Vagina (tissue), 2 donors: ENCODE measurements at places on chromosomes 12 and 14.

GRCh38 chr12:96295532-96296160 is 101.5 kb downstream of the ELK3 start:
- no peak for DNase-seq

GRCh38 chr14:101654051-101654450 is 92.8 kb downstream of the DIO3 start:
- no peak for DNase-seq

DNA sequence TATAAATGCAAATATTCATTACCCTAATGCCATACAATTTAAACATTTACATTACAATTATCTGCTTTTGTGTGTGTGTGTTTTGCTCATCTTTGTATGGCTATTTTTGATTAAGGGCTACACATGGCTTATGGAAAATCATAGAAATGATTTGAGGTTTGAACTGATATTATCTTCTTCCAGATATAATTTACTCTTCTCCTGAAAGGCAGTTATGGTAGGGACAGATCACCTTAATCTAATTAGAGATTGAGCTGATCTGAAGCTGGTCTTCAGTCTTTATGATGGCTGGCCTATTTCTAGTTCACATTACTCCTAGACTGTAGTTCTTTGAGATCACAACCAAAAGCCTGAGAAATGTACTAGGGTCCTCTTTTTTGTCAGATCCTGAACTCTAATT is 15.6 kb downstream of the ABHD12B start:
- no peak for DNase-seq

- DNase-seq, result no peak
These were observed 178.8 kb downstream of the SLC38A4 start for GRCh38 chr12:46647034-46647433.

GRCh38 chr14:59829469-59830337 is 40.9 kb downstream of the RTN1 start:
- no peak for DNase-seq

DNA sequence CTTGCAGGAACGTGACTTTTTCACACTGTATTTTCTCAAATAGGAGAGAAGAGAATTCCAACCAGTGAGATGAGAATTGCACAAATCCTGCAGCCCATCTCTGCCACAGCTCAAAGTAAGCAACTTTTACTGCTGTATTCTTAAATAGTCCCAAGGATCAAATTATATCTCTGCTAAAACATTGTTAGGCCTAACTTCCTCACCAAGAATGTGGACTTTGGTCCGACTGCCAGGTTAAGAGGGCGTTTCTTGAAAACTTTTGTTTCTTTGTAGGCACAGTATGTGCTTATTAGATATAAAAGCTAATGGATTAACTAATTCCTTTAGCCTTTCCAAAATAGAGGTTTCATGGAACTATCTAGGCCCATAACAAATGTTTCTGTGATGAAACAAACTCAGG is 61.4 kb upstream of the IFNG-AS1 start:
- no peak for DNase-seq

DNA sequence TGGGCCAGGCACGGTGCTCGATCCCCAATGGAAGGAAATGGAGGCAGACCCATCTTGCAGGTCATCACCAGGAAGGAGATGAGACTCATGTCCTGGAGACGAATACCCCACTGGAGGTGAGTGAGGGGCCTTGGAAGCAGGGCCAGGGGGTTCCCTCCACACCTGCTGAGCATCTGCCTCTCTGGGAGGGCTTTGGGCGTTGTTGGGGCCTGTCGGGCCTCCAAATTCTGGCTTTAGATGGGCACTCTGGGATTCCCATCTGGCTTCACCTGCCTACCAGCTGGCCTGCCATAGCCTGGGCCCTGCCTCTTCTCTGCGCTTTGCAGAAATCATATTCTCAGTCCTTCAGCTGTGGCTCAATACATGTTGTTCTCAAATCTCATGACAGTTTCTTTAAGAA is 13.9 kb downstream of the RTL1 start:
- no peak for DNase-seq

GRCh38 chr12:12047682-12048081 is 23.1 kb upstream of the BCL2L14 start:
- no peak for DNase-seq

- no peak for DNase-seq
These were observed 84.6 kb downstream of the KSR2 start for GRCh38 chr12:117884161-117884560.

GRCh38 chr12:52618866-52619265 is 507 bp upstream of the KRT73 start:
- peak; percentile 65 for DNase-seq

- DNase-seq, result no peak
These were observed 40.5 kb upstream of the KCNA5 start for GRCh38 chr12:5003025-5003666.

- DNase-seq, result no peak
These were observed 275.7 kb upstream of the CRY1 start for GRCh38 chr12:107369006-107369405.

GRCh38 chr14:78834766-78835451 is 664.7 kb downstream of the NRXN3 start:
- DNase-seq, result no peak

DNA sequence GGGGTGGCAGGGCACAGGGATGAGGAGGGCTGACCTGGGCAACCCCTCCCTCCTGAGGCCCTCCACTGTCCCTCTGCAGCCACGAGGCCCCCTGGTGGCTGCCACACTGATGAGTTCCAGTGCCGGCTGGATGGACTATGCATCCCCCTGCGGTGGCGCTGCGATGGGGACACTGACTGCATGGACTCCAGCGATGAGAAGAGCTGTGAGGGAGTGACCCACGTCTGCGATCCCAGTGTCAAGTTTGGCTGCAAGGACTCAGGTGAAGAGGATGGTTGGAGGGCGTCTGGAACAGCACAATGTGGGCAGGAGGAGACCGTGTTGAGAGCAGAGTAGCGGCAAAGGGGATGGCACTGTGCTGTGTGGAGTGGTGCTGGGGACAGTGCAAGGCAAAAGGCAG is 25.7 kb upstream of the LRP1-AS start:
- no peak for DNase-seq

DNA sequence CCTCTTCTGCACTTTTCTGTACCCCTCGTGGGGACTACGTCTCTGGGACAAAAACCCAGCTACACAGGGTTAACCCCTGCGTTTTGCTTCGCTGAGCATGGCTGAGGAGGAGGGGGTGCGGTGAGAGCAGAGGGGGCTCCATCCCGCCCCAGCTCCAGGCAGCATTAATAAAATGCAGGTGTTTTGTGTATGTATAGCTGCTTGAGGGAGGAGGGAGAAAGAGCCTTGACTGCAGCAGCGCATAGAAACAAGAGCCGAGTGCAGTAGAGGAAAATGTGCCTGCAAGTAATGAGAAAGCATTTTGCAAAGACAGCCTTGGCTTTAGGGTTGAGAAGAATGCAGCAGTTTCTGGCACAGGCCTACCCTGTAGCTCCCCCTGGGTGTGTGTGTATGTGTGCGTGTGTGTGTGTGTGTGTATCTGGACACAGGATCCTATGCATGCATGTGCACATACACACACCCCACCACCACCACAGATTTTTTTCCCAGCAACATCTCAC is 103.9 kb downstream of the ZFP36L1 start:
- no peak for DNase-seq

- DNase-seq, result no peak
These were observed 183.1 kb downstream of the KLHL28 start for GRCh38 chr14:44778604-44779003.

DNA sequence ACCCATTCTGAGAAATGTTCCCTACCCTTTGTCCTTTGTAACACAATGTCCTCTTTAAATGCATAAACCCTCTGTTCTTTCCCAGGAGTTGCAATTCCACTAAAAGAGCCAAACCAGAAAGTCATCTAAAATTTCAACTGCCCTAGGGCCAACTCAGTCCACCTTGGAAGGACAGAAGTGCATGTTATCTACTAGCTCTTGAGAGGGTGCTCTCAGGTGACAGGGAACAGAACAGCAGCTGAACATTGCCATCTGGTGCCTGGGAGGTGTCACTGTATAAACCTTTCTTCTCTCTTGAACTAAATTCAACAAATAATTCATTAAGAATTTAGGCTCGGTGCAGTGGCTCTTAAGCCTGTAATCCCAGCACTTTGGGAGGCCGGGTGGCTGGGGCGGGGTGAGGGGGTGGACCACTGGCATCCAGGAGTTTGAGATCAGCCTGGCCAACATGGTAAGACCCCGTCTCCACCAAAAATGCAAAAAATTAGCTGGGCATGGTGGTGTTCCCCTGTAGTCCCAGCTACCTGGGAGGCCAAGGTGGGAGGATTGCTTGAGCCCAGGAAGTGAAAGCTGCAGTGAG is 10.3 kb upstream of the FERMT2 start:
- DNase-seq, result no peak

- DNase-seq, result no peak
These were observed 49.4 kb upstream of the FRMD6 start for GRCh38 chr14:51602310-51602709.

GRCh38 chr12:75862692-75863471 is 168.7 kb downstream of the PHLDA1 start:
- no peak for DNase-seq

- DNase-seq, result no peak
These were observed 26.8 kb downstream of the PCNX1 start for GRCh38 chr14:70934084-70934483.
